NCI-H2081 treated with DMSO at 0.1 percent for 48 hours (cell line): ENCODE measurements at places on chromosomes 4 and X.

- no peak for DNase-seq
Measured at GRCh38 chr4:174616661-174617060, 94.4 kb upstream of the HPGD start.

GRCh38 chr4:64360664-64361398 is 48.4 kb downstream of the TECRL start:
- DNase-seq, result no peak

- peak; percentile 65 for DNase-seq
Measured at GRCh38 chrX:110407910-110408545, 49.4 kb downstream of the RTL9 start.

DNA sequence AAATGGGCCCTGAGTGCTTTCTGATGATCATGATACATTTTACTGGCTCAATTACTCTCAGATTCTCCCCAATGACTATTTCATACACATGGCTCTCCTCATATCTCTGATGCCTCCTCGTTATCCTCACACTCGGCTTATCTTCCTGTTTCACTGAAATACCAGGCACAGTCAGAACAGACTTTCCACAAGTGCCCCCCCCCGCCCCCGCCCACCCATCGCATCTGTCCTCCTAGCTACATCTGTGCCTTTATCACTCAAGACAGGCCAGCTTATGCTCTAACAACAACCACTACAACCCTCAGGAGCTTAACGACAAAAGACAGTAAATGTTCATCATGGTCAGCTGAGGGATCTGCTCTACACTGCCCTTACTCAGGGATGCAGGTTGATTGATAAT is 610.6 kb upstream of the DIPK2B start:
- no peak for DNase-seq

DNA sequence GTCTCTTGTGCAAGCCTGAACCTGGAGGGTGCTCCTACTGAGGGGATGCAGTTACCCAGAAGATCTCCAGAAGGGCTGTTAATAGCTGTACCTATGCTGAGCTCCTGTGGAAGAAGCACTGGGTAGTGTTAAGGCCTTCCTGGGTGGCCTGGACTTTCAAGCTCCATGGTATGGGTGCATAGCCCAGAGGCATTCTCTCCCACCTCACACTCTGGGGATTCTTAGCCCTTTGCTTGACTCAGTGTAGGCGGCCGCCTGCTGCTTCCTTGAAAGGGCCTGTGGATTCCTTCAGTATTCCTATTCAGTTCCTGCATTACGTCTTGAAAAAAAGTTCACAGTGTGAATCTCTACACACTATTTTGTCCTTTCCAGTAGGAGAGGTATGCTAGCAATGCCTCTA is 235.7 kb upstream of the MAGEB16 start:
- no peak for DNase-seq

DNA sequence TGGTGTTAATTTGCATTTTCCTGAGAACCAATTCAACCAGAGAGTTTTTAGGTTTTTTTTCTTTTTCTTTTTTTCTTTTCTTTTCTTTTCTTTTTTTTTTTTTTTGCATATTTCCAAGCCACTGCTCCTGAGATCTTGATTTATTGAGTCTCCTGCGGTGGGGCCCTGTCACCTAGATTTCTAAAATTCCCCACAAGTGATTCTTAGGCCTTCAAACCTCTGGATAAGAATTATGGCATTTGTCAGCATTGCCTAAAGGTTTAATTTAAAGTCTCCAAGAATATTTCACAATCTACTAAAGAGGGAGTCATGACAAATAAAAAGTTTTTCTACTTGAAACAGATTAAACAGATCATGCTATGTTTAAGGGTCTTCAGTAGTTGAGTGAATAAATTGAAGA is 84.9 kb downstream of the GAB1 start:
- no peak for DNase-seq

DNA sequence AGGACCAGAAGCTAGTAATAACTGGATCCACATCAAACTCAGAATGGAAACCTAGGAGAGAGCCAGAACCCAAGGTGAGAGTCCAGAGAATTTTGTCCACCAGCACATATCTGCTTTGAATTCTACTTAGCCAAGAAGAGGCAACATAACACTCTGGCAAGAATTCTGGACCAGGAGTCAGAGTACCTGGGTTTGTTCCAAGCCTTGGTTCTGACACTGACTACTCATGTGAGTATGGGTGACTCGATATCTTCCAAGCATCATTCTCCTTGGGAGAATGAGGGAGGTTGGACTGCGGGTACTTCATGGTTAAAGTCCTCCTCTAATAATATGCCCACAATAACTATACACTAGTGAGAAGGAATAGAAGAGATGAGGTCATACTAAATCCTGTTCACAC is 144.0 kb upstream of the JADE1 start:
- DNase-seq, result no peak

- DNase-seq, result no peak
Measured at GRCh38 chr4:147597561-147597960, 19.6 kb upstream of the TMEM184C start.

DNA sequence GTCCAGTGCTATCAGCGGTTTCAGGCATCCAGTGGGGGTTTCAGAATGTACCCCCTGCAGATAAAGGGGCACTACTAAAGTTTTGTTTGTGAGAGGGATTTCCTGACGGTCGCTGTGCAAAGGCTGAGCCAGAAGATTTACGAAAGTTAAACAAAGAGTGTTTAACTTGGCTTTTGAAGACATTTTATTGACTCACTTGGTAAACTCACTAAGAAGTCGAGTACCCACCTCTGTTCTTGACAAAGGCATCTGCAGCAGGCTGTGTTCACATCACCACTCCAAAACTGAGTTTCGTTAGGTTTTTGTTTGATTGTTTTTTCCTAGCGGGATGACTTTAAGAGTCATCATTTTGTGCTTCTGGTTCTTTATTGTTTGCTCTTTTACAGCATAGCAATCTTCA is 143.9 kb upstream of the TBL1X start:
- no peak for DNase-seq

- no peak for DNase-seq
Measured at GRCh38 chr4:3115637-3116270, 41.3 kb downstream of the HTT start.

GRCh38 chr4:146545102-146545501 is 23.4 kb upstream of the SLC10A7 start:
- DNase-seq, result no peak

DNA sequence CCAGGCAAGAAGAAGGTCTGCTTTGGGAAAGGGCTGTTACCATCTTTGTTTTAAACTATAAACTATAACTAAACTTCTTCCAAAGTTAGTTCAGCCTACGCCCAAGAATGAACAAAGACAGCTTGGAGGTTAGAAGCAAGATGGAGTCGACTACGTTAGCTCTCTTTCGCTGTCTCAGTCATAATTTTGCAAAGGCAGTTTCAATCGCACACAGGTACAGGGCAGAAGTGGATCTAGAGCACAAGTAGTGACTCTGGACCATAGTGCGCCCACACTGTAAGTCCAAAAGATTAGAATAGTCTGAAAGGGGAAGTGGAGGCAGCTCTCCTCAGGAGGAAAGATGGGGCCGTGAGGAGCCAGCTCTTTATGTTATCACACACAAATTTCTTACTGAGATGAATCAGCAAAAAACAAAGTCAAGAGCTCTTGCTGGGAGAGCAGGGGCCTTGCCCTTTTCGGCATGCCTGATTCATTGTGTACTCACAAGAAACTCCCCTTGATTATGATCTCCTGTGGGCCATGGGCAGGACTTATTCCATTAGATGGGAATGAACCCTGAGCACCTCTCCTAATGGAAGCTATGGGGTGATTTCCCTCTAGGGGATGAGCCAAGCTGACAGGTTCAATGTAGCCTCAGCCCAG is 58.6 kb downstream of the FUNDC1 start:
- DNase-seq, result no peak

DNA sequence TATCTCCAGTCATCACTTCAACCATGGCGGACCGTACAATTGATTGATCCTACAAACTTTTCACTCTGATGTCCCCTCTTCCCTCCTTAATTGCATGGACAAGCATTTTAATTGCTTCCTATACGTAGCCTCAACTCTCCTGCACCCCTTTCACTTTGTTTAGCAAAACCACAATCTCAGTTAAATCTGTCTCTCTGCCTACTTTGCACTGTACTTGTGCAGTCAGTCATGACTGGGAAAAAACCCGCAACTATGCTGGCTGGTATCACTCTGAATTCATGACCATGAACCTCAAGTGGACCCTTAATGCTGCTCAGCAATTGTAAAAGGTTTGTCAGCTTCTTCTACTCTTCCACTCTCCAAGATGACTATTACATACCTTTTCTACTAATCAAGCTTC is 51.7 kb upstream of the AFF2 start:
- no peak for DNase-seq

DNA sequence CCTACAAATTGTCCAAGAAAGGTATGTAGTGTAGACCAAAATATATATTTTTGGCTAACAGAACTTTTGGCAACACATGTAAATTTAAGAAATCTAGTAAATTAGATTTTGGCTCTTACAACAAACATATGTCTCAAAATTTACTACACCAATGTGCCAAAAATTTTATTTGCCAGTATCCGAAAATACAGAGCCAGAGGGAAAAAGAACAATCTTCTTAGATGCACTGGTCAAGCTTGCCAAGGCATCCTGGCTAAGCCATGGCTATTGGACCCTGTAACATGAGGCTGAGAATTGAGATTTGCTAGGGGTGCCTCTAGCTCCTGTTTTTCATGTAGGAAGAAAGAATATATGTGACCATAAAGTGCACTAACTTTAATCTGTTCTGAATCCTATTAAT is 91.8 kb downstream of the GABRG1 start:
- DNase-seq, result no peak

DNA sequence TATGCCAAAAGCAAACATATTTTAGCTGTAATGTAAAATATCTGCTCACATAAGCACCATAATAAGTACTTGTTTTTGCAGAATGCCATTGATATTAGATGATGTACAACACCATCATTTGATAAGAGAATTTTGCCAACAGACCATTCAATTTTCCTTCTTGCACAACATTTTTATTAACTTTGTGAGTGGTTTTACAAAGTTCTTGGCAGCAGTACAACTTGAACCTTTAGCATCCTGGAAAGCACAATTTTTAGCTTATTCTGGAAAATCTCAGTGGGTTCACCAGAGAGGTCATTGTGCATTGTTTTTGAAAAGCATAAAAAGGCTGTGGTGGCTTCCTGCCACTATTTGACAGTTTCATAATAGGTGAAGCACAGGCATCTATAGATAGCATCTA is 26.4 kb upstream of the REPS2 start:
- no peak for DNase-seq

DNA sequence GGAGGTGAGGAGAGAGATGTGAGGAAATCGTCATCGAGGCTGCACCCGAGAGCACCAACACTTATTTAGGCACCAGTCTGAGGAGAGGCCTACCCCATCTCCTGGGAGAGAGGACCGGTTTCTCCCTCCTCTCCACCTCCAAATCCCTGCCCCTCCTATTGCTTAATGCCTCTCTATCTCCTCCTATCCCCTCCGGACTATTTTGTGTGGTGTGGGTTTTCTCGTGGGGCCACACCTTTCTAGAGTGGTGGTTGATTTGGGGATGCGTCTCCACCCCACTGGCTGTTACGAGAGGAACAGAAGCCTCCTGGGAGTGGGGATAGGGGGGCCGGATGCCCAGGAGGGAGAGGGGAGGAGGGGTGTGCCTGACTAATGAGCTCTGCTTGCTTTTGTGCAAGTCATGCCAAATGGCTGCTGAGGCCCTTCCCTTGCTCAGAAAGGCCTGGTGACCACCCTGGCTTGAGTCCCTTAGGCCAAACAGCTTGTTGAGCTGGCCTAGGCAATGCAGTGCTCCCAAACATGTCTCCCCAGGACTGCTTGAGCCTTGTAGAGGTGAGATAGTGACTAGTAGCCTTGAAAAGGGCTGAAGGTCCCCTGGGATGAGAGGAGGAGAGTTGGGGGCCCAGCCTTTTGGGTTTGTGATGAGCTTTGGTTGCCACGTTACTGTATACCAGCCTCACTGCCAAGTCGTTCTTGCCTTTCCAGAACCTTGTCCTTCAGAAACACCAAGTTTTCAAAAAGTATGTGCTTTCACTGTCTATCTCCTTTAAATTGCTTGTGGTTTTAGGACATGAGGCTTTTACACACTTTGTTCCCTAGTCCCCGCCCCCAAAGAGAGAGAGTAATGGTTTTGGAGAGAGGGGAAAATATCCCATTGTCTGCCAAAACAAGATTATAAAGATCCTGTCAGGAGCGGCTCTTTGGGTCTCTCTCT is 1.2 kb downstream of the MSN start:
- peak; percentile 52 for DNase-seq

- no peak for DNase-seq
Measured at GRCh38 chrX:40094041-40094899, 3.5 kb downstream of the BCOR start.

GRCh38 chrX:47991263-47992094 is 12.3 kb downstream of the ZNF182 start:
- no peak for DNase-seq

- DNase-seq, result no peak
Measured at GRCh38 chr4:137521053-137521452, 11.2 kb downstream of the PCDH18 start.

DNA sequence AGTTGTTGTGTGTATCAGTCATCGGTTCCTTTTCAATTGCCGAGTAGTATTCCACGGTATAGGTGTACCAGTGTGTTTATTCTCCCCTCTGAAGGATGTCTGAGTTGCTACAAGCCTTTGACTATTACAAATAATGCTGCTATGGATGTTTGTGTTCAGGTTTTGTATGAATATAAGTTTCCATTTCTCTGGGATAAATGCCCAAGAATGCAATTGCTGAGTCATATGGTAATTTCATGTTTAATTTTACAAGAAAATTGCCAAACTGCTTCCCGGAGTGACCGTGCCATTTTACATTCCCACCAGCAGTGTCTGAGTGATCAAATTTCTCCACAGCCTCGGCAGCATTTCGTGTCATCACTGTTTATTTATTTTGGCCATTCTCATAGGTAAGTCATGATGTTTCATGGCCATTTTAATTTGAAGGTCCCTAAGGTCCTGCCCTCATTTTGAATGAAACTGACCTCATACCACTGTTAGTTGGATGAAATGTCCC is 73.9 kb downstream of the IRF2 start:
- DNase-seq, result no peak

DNA sequence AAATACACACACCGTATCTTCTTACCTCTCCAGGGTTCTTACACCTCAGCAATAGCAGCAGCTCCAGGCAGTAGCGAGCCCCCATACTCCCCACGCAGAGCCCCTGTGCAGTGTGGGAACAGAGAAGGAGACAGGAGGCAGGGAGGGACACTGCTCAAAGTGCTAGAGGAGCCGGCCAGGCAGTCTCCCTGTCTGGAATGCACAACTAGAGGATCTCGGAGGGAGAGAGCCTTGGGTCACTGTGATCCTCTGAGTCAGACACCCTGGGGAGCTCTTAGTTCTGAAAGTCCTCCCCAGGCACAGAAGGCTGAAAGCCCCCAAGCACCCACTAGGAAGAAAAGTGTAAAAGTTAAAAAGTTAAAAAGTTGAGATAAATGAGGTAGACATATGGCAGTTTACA is 16.0 kb downstream of the AMELX start:
- no peak for DNase-seq

GRCh38 chr4:159171287-159171686 is 68.4 kb downstream of the RAPGEF2 start:
- DNase-seq, result no peak

DNA sequence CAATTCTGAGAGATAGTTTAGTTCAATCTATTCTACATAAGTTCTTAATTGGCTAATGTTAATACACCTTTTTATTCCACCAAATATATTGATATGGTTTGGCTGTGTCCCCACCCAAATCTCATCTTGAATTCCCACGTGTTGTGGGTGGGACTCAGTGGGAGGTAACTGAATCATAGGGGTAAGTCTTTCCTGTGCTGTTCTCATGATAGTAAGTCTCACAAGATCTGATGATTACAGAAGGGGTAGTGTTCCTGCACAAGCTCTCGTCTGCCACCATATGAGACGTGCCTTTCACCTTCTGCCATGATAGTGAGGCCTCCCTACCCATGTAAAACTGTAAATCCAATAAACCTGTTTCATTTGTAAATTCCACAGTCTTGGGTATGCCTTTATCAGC is 11.3 kb downstream of the PPA2 start:
- DNase-seq, result no peak
